Globus pallidus (tissue), 1 donor: ENCODE measurements at places on chromosomes 7 and 10.

DNA sequence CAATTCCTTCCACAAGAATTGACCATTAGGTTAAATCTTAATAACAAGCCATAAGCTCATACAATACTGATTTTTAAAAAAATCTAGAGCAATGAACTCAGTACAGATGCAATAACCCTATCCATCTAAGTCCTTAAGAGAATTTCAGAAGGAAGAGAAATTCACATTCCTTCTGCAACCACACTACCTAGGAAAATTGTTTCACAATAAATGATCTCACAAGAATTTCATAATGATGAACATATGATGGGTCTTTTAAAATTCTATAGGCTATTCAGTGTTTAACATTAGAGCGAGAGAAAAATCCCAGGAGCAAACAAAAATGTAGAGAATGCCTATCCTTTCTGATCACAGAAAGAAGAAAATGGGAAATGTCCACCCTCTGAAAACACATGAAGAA is 70.0 kb upstream of the MAGI2 start:
- DNase-seq = no peak

DNA sequence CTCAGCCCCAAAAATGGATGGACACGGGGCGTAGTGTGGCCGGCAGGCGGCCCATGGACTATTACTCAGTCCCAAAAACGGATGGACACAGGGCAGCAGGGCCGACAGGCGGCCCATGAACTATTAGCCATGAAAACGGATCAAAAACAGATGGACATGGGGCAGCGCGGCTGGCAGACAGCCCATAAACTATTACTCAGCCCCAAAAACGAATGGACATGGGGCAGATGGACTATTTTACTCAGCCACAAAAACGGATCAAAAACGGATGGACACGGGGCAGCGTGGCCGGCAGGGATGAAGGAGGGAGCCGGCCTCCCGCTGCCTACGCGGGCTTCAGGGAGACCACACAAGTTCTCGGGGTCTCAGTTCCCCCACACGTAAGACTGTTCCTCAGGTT is 32.9 kb downstream of the GPER1 start:
- DNase-seq = no peak

DNA sequence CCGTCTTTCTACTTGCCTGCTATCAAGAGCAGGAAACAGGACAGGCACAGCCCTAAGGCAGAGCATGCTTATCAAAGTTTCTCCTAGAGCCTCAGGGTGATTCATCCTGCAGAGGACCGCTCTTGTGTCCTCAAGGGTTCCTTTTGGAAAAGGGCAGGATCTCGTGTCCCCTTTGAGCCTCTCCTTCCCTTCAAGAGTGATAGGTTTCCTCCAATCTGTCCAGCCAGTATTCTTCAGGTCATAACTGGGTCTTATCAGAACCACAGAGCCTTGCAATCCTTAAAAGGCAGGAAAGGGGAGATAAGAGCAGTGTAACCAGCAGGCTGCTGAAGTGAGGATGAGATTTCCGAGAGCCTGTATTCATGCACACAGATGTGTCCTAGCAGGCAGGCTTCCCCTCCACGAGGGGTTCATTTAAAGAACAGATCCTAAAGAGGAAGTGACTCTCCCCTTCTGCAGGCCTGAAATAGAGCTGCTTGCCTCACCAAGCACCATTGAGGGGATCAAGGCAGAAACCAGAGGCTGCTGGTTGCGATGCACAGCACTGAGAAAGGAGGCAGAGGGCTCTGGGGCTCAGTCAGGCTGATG is 90.5 kb upstream of the SVIL start:
- no peak for DNase-seq

DNA sequence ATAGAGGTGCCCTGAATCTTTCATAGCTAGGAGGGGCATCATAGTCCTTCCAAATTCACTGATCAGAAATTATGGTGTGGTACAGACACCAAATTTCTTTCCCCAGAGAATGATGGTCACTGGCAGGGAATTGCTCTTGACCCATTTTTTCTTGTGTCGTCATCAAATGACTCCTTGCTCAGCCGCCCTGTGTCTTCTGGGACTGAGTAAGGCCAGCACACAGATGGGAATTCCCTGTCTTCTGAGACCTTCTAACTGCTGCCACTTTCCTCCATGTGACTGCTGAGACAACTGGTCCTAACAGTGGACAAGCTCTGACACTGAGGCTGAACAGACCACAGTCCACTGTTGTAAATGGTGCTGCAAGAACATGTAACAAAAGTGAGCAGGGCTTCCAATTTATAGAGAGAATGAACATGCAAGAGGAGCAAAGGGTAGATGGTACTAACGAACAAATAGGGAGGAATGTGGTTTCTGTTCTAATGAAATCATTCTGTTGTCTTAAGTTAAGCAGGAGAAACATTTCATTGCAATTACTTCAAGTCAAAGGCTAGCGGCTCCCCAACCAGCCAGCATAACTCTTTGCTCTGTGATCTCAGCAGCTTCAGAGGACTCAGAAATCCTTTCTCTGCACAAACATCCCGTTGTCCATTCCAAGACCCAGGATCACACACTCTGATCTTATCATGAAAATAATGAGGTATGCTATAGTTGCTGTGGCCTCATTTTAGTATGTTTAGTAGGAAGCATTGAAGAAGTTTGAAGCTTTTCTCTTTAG is 235.9 kb upstream of the PRSS1 start:
- no peak for DNase-seq

GRCh38 chr7:157458254-157458633 is 121.4 kb downstream of the DNAJB6 start:
- DNase-seq = no peak

- DNase-seq = no peak
Observed at GRCh38 chr7:94313926-94314325, 80.8 kb upstream of the COL1A2 start.

DNA sequence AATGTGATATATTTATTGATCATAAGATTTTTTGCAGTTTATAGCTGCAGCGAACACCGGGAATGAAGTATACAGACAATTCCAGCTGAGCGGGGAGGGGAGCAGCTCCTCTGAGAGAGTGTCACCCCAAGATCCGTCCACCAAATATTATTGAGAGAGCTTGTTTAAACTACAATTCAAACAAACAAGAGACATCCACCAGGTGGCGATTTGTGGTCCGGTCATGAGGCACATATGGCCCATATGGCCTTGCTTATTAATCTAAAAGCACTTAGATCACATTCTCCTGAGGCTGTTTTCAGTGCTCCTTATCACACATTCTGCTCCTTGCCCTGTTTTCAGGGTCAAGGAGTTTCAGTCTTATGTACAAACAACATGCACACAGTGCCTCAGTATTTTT is 83.1 kb downstream of the THSD7A start:
- DNase-seq = no peak

GRCh38 chr7:1669954-1670893 is at the start of gene ELFN1:
Gene ELFN1, plus strand, starts transcription at chr7:1670277. Its CDS starts 74,320 bp downstream, at chr7:1744597.
- DNase-seq = no peak

GRCh38 chr7:78114993-78115392 is 316.4 kb downstream of the PHTF2 start:
- no peak for DNase-seq
